ENCODE measurements at places on chromosomes 3 and 15.

DNA sequence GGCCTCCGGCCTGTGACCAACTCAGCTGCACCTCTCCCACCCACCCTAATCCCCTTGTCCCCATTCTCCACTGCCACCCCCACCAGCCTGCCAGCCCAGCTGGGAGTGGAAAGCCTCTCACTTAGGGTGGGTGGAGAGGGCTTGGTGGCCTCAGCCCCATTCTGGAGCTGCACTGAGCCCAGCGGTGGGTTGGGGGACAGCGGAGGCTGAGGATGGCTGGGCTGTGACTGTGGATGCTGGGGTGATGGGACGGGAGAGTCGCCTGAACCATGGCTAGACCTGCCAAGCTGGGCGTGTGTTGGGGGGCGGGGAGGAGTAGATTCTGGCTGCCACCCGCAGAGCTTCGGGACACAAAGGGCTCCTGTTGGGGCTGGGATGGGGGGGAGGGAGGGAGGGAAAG lies 1.8 kb downstream of the CLCN2 start:
- DNase-seq: no peak

DNA sequence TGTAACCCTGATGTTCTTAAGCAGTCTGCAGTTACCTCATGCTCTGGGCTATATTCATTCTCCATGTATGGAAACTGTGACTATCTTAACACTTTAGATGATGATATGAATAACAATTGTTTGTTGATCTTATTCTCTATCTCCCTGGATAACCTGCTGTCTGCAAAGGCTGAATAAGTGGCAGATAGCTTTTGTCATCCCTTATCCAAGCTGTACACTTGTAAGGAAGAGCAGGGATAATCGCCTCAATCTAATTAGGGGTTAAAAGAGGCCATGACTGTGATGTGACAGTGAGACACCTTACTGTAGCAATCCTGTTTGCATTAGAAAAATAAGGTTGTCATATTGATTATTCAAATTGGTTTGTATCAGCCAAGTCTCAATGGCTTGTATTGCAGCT lies 123.9 kb downstream of the RSRC1 start:
- no peak for DNase-seq

DNA sequence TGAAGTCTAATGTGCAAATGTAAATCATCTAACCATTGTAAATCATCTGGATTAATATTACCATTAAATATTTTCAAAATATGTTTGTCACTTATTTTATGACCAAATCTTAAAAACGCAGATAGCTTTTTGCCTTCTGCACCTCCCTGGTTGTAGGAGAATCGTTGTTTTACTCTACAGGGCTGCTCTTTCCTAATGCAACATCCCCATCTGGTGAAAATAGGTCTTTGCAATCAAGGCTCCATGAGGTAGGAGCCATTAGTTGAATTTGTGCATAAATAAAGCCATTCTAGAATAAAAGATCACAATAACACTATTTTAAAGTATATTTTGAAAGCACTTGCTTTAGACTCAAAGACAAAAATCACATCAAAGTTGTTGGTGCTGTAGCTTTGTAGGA lies 535.6 kb upstream of the AGTR1 start:
- no peak for DNase-seq

DNA sequence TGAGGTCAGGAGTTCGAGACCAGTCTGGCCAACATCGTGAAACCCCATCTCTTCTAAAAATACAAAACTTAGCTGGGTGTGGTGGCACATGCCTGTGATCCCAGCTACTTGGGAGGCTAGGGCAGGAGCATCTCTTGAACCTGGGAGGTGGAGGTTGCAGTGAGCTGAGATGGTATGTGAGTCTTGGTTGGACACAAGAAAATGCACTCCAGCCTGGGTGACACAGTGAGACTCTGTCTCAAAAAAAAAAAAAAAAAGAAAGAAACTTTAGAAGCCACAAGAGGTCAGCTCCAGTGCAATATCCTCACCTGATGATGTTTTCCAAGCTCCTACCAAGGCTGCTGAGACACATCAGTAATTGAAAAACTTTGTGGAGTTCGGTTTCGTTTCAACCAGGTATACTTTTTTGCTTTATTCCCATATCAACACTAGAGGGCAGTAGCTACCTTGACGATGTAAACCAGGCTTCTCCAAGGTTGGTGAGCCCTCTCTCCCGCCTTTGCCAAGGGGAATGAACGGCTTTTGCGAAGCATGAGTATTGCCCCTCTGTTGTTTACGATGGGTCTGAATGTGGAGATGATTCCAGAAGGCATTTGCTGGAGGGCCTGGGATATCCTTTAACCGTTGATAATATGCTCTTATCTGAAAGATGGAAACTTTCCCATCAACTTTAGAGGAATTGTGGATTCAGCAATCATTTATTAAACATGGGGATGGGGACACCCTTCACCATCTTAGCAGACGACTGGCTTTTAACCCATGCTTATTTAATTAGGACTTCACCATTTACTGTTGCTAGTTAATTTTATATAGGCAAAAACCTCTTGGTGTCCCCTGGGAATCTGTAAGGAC lies 202.8 kb downstream of the SV2B start:
- no peak for DNase-seq

DNA sequence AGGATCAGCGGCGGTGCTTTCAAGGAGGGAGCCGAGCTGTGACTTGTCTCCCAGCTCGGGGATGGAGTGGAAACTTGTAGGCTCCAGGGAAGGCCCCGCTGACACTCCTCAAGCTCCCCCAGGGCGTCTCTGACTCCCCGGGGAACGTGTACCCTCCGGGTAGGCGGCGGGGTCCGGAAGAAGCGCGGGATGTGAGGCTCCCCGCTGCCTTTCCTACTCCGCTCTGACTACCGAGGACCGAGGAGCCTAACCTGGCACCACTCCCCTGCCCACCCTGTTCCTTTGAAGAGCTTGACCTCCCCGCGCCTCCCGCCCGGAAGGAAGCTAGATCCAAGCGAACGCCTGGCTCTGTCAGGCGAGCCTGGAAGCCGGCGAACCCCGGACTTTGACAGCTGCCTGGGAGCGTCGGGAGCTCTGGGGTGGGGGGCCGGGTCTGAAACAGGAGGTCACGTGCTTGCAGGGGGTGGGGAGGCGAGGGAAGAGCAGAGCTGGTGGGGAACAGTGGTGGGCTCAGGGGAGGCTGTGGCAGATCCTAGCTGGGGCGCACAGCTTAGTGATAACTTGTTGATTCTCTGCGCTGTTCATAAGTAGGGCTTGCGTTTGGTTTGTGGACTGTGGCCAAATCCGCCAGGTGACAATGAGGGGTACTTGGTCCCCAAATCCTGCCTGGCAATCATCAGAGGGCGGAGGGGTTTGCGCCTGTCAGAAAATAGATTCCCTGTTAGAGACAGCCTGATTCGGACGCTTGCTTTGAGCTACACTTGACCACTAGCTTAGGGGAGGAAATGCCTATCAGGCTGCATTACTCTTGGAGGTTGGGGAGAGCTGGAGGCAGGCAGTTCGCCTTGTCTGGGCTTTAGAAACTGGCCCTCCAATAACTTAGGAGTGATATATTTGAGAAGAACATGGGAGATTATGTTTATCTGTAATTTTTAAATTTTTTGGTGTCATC lies 1.2 kb downstream of the CLSTN2 start:
- no peak for DNase-seq
